Stimulated activated CD4-positive, alpha-beta T cell treated with anti-CD3 and anti-CD28 coated beads, Interleukin-4, amount 100 ng/mL, for 1 hour (primary cell): ENCODE measurements at places on chromosomes 13 and 19.

- no peak for DNase-seq
Measured at GRCh38 chr13:80530191-80530590, 189.3 kb upstream of the SPRY2 start.

GRCh38 chr13:45374917-45375316 is 33.9 kb upstream of the TPT1 start:
- DNase-seq, result no peak

DNA sequence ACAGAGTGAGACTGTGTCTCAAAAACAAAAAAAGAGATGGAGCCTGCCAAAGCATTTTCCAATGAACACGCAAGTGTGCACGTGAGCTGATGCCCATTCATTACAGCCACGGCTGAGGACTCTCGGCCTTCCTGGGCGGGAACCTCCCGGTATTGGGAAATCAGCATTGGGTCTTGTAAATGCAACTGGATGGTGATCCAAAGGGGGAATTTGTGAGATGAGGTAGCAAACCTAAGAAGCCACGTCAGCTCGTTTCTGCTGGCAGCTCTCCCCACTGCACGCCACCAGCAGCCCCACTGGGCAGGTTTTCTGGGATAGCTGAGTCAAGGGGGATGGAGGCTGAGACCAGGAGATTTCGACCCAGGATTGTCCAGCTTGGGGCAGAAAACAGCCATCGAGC is 11.5 kb downstream of the C13orf46 start:
- DNase-seq, result no peak

- DNase-seq, result no peak
Measured at GRCh38 chr13:23660249-23660648, 90.0 kb downstream of the TNFRSF19 start.

DNA sequence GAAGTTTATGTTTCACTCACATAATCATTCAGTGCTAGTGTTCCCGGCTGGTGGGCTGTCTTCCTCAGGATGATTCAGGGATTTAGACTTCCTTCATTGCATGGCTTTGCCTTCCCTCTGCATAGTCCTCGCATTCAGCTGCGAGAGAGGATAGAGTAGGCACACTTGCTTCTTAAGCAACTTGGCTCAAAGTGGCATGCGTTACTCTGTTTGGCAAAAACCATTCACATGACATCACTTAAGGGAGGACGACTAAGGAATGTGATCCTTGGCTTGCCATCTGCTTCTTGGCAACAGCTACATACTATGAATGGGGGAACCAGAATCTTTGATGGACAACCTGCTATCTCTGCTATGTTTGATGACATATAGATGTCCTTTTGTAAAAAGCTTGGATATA is 359.3 kb downstream of the TDRD3 start:
- DNase-seq, result no peak

GRCh38 chr13:41709511-41709910 is 251.4 kb downstream of the VWA8 start:
- DNase-seq, result no peak

GRCh38 chr19:16554776-16555175 is 12.5 kb upstream of the CHERP start:
- no peak for DNase-seq

GRCh38 chr13:43356567-43356966 is 333.2 kb downstream of the DNAJC15 start:
- no peak for DNase-seq

DNA sequence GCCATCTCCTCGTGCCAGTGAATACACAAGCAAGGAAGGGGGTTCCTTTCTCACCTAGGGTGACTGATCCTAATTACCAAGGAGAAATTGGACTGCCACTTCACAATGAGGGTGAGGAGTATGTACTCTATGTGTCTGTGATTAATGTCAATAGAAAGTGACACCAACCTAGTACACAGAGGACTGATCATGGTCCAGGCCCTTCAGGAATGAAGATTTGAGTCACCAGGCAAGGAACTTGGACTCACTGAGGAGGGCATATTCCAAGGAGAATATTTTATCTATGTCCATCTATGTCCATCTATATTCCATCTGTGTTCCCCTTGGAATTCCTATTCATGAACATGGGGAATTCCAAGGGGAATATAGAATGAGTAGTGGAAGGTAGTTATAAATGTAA is 9.2 kb upstream of the ALOX5AP start:
- no peak for DNase-seq

- DNase-seq, result no peak
Measured at GRCh38 chr13:83622422-83622784, 259.9 kb downstream of the SLITRK1 start.

DNA sequence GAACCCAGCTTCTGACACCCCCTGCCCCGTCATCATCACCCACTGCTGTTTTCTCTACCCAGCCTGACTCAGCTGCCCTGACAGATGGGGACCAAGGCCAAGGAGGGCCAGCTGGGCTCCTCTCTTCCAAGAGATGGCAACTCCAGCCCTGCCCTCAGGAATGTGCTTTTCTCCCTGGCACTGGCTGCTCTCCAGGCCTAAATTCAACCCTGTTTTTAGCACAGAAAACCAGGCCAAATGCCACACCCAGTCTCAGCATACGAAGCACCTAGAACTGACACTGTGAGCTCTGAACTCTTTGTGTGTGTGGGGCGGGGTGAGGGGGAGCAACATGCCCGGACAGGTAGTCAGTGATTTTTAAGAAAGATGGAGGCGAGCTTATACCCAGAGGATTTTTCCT is 23.4 kb upstream of the IGFL1 start:
- DNase-seq, result no peak

- no peak for DNase-seq
Measured at GRCh38 chr13:21826214-21827015, 155.5 kb downstream of the FGF9 start.

- no peak for DNase-seq
Measured at GRCh38 chr19:46394402-46394797, 19.0 kb downstream of the CCDC8 start.

GRCh38 chr13:99501848-99502301 is 603 bp downstream of the TM9SF2 start:
- peak; percentile 19 for DNase-seq

- no peak for DNase-seq
Measured at GRCh38 chr13:23811366-23812062, 77.7 kb downstream of the MIPEP start.

GRCh38 chr13:112095354-112095753 is 28.4 kb downstream of the SOX1 start:
- DNase-seq, result no peak

GRCh38 chr19:46256855-46257254 is 27.3 kb downstream of the IGFL1 start:
- no peak for DNase-seq

GRCh38 chr19:47581605-47582319 is 8.8 kb upstream of the ZNF541 start:
- DNase-seq, result no peak

DNA sequence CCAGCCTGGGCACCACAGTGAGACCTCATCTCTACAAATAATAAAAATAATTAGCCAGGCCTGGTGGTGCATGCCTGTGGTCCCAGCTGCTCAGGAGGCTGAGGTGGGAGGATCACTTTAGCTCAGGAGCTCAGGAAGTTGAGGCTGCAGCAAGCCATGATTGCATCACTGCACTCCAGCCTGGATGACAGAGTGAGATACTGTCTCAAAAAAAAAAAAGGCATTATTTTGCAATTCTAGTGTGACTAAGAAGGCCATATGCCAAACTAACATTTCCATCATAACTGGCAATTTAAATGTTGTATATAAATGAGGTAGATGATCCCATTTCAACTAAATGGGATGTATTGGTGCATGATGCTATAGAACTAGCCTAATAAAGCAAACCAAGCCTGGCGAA is 632.8 kb upstream of the KLF12 start:
- DNase-seq, result no peak

- no peak for DNase-seq
Measured at GRCh38 chr13:79194727-79195126, 211.3 kb downstream of the RBM26 start.

GRCh38 chr19:4966591-4966990 is 2.3 kb upstream of the KDM4B start:
- no peak for DNase-seq

- no peak for DNase-seq
Measured at GRCh38 chr13:96299235-96299634, 209.3 kb downstream of the HS6ST3 start.
